ENCODE measurements at places on chromosomes 4 and X.
A peak's percentile ranks its signal among the peaks of the same experiment; 100 is the strongest.

- DNase-seq = no peak
Measured at GRCh38 chrX:29687687-29688086, 527.7 kb upstream of the MAGEB2 start.

DNA sequence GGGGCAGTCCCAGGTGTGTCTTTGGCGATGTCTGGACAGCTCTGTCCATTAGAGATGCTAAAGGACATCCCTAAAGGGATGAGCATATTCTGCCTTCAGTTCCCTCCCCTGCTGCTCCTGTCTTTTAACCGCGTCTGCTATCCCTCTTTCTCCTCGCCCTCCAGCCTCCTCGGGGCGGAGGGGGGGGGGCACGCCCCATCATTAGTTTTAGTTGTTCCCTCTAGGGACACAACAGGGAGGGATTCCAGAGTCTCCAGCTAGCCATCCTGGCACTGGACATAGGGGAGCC, 1.1 kb downstream of the MSL3 start:
- DNase-seq = no peak

DNA sequence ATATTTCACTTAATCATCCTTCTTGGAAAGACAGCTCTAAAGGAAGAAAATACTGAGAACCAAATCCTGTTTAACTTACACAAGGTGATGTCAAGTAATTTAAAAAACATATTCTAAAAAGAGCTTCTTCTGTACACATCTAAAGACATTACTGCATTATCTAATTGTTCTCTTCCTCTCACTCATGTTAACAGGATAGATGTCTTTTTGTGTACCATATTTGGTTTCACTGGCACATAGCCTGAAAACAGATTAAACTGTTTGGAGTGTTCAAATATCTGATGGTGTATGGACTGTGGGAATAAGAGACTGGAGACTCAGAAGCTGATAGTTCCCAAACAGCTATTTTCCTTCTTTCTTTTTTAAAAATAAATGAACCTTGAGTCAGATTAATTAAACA, 213.3 kb upstream of the MAB21L2 start:
- no peak for DNase-seq

DNA sequence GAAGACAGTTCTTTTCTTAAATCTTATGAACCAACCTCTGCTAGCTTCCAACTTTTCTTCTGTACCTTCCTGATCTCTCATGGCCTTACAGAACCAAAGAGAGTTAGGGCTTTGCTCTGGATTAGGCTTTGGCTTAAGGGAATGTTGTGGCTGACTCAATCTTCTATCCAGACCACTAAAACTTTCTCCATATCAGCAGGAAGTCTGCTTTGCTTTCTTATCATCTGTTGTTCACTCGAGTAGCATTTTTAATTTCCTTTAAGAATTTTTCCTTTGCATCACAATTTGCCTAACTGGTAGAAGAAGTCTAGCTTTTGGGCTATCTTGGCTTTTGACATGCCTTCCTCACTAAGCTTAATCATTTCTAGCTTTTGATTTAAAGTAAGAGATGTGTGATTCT, 167.0 kb downstream of the TBCK start:
- DNase-seq = no peak

DNA sequence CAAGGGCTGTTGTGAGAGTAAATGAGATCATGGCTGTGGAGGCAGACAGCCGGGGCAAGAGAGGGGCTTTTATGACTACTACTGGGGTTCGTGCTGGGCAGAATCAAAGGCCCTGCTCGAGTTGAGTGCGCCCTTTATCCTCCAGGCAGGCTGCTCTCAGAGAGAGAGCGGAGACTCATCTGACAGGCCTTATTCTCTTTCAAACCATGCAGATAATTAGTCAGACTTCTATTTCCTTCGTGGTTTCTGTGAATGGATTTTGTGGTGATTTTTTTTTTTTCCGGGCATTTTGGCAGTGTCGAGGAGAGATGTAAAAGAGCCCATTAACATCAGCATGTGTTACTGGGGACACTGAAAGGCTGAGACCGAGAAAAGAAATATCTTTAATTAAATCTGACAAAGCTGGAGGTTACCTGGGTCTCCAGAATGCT, 73.6 kb downstream of the MED28 start:
- DNase-seq = peak; percentile 60

GRCh38 chr4:54783402-54784110, 125.8 kb downstream of the KIT start:
- DNase-seq = no peak

DNA sequence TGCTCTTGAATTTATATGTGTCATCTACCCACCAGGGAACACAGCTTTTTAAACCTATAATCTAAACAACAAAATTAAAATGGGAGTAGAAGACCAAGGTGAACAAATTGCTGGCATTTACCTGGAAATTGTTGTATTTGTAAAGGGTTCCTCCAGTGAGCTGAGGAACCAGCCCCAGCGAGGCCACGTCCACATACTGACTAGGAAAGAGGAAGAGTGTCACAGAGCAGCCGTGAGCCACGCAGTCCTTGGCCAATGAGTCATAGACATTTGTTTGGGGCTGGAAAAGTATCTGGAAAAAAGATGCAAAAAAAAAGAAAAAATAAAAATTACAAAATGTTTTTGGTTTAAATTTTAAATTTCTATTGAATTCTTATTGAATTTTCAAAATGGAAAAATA, 58.7 kb downstream of the METTL14 start:
- DNase-seq = no peak

DNA sequence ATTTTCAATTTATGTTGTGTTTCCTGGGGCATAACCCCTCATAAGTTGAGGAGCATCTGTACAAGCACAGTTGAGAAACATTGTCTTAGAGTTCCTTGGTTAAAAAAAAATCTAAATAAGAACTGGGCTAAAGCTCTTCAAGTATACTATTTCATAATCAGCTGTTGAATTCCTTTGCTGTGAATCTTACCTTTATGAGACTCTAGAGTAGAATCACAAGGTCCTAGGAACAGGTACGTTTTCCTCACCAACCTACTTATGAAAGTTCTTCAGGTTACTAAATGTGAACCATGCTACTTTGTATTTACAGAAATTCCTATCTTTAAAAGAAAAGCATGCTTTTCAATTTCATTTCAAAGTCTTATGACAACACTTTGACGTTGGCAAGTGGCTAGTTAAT, 20.9 kb upstream of the SOD3 start:
- DNase-seq = no peak

GRCh38 chr4:9812501-9813340, 31.3 kb downstream of the DRD5 start:
- peak; percentile 13 for DNase-seq

Measured in Daoy (cell line).